Nucleus accumbens (tissue), 56 donors: ENCODE measurements at places on chromosomes 5 and 9.

GRCh38 chr9:16986556-16986955, 116.1 kb upstream of the BNC2 start:
- DNase-seq: no peak

- DNase-seq: no peak
These were observed 2.6 kb upstream of the GABRB2 start for GRCh38 chr5:161549106-161549505.

GRCh38 chr5:154301726-154302125, 111.2 kb downstream of the GALNT10 start:
- DNase-seq: no peak

DNA sequence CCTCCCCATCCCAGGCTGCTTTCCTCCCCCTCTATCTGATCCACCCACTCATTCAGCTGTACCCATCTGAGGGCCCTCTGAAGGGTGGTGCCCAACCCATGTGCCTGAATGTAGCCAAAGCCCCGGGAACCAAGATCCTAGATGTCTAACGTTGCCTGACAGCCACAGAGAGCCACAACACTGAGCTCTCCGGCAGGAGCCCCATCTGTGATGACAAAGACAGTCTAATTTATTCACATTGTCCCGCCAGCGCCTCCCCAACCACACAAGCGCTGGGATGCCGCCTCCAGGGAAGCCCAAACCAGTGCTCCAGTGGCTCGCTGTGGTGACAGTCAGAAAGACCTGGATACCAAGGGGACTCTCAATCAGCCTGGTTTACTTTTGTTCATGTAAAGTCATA, 8.4 kb downstream of the IGFBPL1 start:
- no peak for DNase-seq
